Suppressor macrophage (primary cell): ENCODE measurements at places on chromosomes 16 and 17.

DNA sequence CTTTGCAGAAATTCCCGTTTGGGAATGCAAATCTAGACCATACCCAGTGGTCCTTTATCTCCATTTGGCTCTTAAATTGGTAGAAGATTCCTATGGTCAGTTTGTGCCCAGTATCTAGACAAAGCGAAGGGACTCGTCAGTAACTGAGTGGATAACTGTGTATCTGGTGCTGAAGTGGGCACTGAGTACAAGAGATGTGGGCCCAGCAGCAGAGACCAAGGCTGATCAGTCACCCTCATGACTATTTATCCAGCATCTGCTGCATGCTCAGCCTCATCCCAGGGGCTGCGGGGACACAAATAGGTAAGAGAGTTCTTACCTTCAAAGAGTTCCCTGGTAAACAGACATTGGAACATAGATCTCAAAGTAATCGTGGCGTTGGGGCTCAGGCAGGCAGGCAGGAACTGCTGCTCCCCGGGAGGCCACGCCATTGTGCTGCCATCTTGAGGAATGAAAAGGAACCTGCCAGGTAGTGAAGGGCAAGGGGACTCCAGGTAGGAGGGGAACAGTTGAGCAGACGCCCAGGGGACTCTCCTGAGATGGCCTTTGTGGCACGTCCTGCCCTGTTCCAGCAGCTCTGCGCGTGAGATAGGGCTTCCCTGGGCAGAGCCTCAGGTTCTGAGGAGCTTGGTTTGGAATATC lies 10.3 kb downstream of the NT5M start:
- peak; percentile 46 for DNase-seq

DNA sequence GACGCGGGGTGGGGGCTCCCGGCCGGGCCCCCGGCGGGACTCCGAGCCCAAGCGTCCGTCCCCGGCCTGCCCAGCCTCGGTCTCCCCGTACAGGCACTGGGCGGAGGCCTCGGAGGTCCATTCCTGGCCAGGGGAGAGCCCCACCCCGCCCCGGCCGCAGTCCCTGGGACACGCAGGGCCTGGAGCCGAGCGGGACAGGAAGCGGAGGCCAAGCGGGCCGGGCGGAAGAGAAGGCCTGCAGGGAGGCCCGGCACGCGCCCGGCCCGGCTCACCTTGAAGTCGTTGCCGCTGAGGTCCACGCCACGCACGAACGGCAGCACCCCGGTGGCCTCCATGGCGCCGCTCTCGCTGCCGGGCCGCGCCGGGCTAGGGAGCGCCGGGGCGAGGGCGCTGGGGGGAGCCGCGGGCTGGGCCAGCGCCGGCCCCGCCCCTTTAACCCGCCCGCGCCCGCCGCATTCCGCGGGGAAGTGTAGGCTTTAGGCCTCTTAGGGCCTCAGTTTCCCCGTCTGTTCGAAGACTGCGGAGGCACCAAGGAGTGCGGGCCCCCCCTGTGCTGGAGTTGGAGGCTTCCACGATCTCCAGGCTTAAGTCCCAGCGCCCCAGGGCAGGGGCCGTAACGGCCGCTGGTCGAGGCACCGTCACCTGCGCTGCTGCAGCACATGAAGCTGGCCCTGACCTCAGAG lies at the start of gene FLII:
FLII (minus strand) TSS at position 383 of the 683 bp plus-strand sequence; CDS start at position 335, 48 bp downstream.
- DNase-seq, result peak; percentile 64

- DNase-seq, result peak; percentile 78
Measured at GRCh38 chr16:81730090-81731051, 48.7 kb upstream of the PLCG2 start.

GRCh38 chr16:3004781-3005284 lies 7.9 kb upstream of the CLDN9 start:
- peak; percentile 59 for DNase-seq

- DNase-seq, result no peak
Measured at GRCh38 chr17:58703137-58703915, 10.9 kb downstream of the RAD51C start.

DNA sequence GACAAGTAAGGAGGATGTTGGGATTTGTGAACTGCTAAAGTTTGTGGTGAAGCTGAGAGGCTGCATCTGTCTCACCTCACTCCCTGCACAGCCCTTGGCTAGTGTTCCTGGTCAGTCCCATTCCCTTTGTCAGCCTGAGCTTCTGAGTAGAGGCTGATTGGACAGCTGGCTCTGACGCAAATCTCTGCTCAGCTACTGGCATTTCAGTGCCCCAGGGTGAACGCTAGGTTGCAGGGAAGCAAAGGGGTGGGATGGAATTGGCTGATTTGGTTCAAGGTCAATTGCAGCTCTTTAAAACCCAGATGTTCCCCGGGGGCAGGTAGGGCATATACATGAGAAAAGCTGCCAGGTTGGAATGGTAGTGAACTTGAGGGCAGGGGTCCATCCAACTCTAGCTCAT lies 23.1 kb upstream of the CNOT1 start:
- DNase-seq, result no peak

GRCh38 chr17:21277332-21277731 lies 7.2 kb upstream of the MAP2K3 start:
- DNase-seq, result no peak

DNA sequence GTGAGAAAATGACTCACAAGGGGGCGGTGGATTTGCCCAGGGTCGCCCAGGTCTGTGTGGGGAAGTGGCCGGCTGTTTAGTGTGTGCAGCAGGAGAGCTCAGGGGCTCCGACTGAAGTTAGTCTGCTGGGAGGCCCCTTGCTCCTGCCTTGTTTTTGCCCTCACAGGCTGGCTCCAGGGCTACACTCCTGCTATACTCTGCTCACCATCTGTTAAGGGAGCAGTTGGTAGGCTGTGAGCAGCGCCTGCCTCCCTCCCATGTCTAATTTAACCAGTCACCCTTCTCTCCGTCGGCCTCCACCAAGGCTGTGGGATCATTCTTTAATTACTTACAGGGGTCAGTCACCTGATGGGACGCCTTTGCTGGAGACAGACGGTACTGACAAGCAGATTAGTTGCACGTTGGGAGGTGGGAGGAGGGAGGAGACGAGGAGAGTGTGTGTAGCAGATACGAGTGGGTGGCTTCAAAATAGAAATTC lies 35.5 kb downstream of the KSR1 start:
- DNase-seq, result no peak

DNA sequence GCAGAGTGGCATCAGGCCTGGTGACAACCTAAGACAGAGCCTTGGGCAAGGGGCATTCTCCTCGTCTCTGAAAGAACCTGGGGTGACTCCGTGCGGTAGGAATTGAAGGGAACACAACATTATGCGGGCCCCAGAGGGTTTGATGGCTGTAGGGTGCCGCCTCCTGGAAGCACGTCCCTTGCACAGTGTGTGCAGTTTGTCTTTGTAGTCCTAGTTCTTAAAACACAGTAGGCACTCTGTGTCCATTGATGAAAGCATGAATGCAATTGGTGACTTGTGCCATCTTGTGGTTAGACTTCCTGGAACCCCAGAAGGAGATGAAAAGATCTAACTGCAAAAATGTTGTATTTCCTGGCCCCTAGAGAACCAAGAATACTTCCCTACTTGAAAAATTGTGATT lies 279.8 kb downstream of the UTP18 start:
- no peak for DNase-seq

- no peak for DNase-seq
Measured at GRCh38 chr16:66903544-66904427, 14.9 kb downstream of the CDH16 start.

GRCh38 chr17:7237266-7237760 lies 1.9 kb downstream of the PHF23 start:
- no peak for DNase-seq

GRCh38 chr17:62804822-62805221 lies 3.3 kb downstream of the MARCHF10 start:
- DNase-seq, result no peak

- no peak for DNase-seq
Measured at GRCh38 chr16:86630471-86630870, 52.1 kb downstream of the FOXL1 start.

DNA sequence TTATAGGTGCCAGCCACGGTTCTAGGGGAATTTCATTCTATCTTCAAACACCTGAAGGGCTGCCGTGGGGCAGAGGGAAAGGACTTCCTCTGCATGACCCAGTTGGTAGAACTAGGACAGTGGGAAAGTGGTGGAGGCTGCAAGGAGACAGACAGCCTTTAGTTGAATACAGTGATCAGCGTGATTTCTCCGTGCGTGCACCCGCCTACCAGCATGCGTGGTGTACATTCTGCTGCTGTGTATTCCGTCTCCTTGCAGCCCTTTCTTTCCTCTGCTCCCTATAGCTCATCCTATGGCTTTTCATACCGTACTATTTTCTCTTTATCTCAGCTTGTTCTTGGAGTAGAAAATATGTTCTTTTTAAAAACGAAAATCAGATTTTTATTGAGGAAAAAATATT lies 146.9 kb downstream of the MRM1 start:
- DNase-seq, result no peak

- no peak for DNase-seq
Measured at GRCh38 chr16:65178151-65178550, 56.3 kb upstream of the CDH11 start.

DNA sequence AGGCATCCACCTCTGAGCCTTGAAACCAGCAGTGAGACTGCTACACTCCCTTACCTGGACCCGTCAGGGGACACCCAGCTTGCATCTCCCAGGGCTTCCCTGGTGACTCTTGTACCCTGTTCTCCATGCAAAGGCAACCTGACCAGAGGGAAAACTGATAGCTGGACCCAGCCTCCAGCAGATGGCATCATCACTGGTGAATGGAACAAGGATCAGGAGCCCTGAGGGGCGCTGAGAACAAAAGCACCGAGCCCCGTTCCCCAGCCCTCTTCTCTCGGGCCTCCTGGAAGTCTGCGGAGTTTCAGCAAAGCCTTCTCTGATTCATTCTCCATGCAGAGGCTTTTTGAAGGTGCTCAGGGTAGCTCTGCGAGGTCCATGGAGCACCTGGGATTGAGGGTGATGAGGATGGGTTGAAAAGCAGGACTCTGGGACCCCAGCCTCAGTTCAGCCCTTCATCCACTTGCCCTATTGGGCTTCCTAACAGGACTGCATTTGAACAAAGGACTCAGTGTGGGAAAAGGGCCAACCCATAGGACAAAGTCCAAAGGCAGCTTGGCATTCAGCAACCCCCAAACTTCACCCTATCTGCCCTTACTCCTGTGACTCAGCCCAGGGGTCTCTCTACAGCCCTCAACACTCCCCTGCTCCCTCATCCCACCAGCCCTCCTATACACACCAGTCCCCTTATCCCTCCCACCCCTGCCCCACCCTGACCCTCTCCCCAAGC lies 45.0 kb upstream of the LHX1 start:
- peak; percentile 7 for DNase-seq

DNA sequence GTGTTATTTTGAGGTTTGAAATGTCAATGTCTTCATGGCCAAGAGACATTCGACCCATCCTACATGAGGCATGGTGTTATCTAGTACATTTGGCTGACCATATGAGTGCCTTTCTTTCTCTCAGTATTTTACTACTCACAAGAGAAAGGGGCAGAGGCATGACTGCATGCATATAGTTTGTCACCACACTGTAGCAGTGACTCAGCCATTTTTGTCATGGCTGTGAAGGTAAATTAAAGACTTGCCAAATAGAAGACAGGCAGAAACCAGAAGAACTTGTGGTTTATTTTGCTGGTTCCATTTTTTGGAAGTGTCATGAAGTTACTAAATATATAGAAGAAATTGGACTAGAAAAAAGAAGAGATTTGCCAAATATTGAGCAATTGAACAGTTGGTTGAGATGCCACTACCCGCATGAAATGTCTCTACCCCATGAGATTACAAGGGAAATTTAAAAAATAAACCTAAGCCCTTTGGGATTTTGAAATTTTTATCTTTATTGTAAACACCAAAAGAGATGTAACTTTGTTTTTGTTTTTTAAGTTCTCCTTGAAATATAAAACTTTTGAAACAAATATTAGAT lies 170.3 kb downstream of the CHD9 start:
- DNase-seq, result peak; percentile 62

- no peak for DNase-seq
Measured at GRCh38 chr17:29022074-29022473, 16.2 kb upstream of the SEZ6 start.

GRCh38 chr17:21278450-21279197 lies 5.9 kb upstream of the MAP2K3 start:
- DNase-seq, result peak; percentile 55

- no peak for DNase-seq
Measured at GRCh38 chr17:27389542-27390140, 66.6 kb upstream of the KSR1 start.

DNA sequence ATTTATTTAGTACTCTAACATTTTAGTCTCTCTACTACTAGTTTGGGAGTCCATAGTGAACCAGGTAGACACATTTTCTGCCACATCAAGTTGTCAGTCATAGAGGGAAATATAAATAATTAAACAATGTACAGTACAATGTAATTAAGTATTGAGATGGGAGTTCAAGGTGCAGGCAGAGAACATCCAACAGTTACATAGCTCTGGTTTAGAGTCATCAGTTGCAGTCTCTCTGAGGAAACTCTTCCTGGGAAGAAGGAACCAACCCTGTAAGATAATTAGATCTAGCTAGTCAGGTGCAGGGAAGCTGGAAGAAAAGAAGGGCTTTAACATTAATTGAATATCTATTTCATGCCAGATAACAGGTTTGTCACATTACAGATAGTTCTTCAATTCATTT lies 457.9 kb upstream of the DYNLRB2 start:
- no peak for DNase-seq

DNA sequence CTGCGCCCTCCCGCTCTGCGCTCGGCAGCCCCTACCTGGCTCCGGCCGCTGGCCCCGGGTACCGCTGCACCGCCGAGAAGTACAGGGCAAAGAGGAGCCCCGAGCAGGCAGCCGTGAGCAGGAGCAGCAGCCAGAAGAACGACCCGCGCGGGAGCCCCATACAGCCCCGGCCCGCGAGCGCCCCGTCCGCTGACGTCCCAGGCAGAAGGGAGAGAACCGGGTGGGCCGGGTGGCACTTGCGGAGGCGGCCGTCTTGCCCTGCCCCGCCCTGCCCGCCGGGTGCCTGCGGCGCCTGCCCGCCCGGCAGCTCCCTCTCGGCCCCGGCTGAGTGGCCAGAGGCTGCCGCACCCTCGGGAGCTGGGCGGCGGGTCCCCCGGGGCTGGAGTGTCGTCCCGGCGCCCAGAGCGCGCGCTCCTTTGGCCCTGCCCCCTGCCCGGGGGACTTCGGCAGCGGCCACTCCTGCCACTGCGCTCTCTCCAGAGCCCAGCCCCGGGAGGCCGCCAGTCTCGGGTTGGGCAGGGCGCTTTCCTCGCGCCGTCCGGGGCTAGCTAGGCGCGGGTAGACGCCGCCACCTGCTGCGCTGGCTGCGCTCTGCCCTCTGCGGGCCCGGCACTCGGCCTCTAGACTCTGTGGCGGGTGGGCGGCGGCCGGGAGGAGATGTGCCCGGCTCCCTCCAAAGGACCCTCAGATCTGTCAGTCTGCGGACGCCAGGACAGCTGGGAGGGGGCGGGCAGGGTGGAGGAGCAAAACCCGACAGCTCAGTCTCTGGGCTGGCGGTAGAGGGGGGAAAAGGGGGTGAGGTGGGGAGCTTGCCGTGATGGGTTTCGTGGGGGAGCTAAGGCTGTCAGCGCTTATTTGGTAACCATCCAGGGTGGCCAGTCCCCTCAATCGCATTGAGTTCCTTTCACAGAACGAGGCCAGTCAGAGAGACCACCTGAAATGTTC lies at the start of gene ST6GALNAC2:
ST6GALNAC2 (minus strand) TSS at position 212 of the 945 bp plus-strand sequence; CDS start at position 160, 52 bp downstream.
- peak; percentile 87 for DNase-seq

- peak; percentile 45 for DNase-seq
Measured at GRCh38 chr17:14775731-14776492, 475.0 kb downstream of the HS3ST3B1 start.

- DNase-seq, result no peak
Measured at GRCh38 chr17:82892899-82893565, 53.2 kb upstream of the ZNF750 start.

GRCh38 chr17:64661726-64661975 lies 456 bp downstream of the SMURF2 start:
- DNase-seq, result no peak

GRCh38 chr16:4477966-4478365 lies 1.8 kb downstream of the HMOX2 start:
- peak; percentile 33 for DNase-seq
